NCI-H1417 (cell line): ENCODE measurements at places on chromosomes 3 and 15.

- no peak for DNase-seq
Measured at GRCh38 chr3:33380653-33381052, 59.6 kb downstream of the UBP1 start.

DNA sequence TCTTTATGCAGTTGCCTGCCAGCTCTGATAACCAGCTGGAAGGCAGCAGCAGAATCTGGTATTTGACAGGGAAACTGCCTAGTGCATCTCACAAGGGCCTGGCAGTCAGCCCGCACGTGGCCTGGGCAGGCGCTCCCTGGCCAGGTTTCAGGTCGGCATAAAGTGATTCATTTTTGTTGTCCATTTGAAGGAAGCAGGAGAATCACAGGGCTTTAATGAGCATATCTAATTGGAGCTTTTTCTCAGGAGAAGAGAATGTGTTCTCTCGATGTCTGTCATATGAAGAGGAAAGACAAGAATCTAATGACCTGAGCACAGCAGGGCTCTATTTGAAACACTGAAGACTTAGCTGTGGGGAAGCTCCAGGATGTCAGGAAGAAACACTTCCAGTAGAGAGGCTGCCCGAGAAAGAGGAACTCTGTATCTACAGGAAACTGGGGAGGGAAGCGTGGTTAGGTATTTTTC, 98.8 kb upstream of the MB21D2 start:
- peak; percentile 51 for DNase-seq

GRCh38 chr3:100082714-100083113, 31.6 kb downstream of the FILIP1L start:
- DNase-seq, result no peak

DNA sequence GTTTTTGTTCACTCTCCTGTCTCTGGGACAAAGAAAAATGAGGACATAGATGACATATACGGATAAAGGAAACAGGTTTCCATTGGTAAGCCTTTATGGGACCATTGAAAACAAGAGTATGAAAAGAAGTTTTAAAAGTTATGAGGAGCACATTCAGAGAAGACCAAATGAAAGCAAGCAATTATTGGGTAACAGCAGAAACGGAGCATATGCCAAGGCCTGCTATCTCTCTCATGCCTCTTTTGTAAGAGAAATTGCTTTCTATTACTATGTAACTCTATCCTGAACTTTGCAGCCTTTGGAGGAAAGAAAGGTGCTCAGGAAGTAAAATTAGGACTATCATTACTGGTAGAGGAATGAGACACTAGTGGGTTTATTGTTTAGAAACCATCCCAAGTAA, 14.9 kb upstream of the DPH6 start:
- DNase-seq, result no peak

DNA sequence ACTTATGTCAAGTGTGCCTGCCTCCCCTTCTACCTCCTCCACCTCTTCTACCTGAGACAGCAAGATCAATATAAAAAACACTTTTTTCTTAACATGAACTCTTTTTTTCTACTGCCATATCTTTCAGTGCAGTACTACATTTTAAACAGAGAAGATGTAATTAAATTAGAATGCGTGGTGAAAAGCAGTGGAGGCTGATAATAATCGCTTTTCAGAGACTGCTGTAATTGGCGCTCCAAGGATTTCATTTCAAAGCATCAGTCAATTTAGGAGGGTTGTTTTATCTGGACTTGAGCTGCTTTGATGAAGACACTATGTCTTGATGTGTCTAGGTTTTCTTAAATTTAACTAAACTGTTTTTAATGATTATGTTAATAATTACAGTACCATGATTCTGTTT, 85.3 kb upstream of the CRBN start:
- no peak for DNase-seq

DNA sequence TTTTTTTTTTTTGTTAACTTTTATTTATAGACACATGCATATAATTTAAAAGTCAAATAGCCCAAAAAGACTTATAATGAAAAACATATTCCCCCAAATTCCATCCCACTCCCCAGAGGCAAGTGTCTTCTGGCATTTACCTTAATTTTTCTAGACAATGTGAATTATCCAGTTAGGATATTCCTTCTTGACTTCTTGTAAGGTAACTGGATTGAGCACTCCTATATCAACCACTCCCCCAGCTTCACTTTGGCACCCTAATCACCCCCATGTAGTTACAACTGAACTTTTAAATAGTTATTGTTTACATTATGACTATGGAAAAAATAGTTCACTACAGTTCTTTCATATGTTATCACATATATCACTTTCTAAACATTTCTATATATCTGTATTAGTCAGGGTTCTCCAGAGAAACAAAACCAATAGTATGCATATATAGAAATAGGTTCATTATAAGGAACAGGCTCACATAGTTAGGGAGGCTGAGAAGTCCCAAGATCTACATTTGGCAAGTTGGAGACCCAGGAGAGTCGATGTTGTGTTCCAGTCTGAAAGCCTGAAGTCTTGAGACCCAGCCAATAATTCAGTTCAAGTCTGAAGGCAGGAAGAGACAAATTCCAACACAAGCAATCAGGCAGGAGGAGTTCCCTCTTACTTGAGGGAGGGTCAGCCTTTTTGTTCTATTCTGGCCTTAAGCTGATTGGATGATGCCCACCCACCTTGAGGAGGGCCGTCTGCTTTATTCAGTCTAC, 175.8 kb downstream of the THSD4 start:
- no peak for DNase-seq

GRCh38 chr15:46496491-46497115, 861.8 kb downstream of the SQOR start:
- DNase-seq, result no peak
